Adipocyte (in vitro differentiated cells): ENCODE measurements at places on chromosomes 11 and 22.

- no peak for DNase-seq
Observed at GRCh38 chr11:71215425-71215965, 36.9 kb downstream of the SHANK2 start.

DNA sequence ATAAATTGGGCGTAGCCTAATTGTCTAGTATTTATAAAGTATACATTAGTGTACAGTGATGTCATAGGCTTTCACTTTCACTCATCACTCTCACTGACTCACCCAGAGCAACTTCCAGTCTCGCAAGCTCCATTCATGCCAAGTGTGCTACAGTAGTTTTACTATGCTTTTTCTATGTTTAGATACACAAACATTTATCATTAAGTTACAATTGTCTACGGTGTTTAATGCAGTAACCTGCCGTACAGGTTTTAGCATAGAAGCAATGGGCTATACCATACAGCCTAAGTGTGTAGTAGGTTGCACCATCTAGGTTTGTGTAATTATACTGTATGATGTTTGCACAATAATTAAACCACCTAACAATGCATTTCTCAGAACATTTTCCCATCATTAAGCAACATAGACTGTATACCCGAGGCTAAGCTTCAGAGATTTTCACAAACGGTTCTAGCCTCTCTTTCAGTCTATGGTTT is 17.5 kb downstream of the OR9G1 start:
- DNase-seq: no peak

DNA sequence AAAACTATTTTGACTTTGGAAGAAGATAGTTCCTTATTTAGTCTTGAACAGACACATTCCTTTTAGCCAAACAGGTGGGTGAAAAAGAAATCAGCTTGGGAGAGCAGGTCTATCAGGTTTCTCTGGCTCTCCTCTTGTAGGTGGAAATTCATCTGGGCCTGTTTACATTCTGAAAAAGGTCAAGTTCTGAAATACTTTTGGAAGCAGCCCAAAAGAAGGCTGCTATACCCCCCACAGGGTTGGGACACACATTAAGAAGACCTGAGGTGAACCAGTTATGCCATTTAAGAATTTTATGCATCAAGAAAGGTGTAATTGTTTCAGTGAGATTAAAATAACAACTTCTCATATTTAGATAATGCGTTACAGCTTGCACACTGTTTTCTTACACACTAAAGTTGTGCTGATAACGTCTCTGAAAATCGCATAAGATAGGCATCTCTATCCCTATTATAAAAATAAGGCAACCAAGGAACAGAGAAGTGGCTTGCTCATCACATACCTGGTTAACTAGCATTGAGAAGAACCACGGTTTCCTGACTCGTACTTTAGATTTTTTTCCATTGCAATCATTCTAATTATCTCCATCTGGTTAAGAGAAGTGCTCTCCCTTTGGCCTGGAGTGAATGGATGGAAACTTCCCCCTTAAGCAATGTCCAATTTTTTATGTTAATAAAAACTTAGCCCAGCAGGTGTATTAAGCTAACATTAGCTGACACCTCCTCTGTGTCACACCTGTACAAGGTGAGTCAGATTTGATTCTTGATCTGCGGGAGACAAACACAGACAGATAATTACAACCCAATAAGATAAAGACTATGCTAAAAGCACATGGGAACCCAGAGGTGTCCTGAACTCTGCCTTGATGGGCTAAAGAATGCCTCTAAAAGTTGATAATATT is 60.5 kb upstream of the UCP3 start:
- DNase-seq: peak; percentile 48

GRCh38 chr22:26756675-26757293 is 99.4 kb downstream of the MIAT start:
- DNase-seq: peak; percentile 64

DNA sequence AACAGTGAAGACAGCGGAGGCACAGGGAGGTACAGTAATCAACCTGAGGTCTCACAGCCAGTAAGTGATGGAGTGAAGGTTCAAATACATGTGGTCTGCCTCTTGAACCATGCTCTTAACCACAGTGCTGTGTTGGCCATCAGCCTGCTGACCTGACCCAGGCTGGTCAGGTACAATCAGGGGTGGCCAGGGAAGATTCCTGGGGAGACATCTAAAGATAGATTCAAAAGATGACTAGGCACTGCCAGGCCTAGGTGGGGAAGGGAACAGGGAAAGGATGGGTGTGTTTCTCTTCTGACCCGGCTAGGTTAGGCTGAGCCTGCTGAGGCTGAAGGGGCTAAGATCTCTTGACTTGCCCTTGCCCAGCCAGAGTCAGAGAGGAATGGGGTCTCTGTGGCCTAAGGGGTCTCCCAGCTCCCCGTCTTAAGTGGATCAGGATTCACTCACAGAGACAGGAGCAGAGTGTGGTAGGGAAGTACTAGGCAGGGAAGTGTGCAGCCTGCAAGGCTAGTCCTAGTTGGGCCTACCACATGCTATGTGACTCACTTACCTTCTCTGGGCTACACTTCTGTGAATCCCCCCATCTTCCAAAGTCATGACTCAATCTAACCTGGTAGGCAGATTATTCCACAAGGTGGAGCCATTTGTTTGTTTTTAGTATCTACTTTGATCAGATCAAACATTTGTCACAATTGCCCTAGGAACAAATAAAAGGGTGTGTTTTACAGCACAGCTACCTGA is 10.4 kb upstream of the SREBF2 start:
- DNase-seq: peak; percentile 76
